Stimulated activated CD4-positive, alpha-beta T cell treated with anti-CD3 and anti-CD28 coated beads, TNF-alpha, amount 100 ng/mL, for 1 hour (primary cell): ENCODE measurements at places on chromosomes 2 and 18.

DNA sequence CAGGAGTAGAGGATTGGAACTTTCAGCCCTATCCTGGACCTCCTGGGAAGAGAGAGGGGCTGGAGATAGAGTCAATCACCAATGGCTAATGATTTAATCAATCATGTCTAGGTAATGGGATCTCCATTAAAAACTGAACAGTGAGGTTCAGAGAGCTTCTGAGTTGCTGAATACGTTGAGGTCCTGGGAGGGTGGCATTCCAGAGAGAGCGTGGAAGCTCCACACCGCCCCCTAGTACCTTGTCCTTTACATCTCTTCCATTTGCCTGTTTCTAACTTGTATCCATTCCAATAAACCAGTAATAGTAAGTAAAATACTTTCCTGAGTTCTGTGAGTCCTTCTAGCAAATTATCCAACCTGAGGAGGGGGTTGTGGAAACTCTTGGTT, 101.7 kb downstream of the B3GNT2 start:
- no peak for DNase-seq

- no peak for DNase-seq
Observed at GRCh38 chr2:65818873-65819451, 386.6 kb upstream of the SPRED2 start.

GRCh38 chr2:165857876-165858275, 63.8 kb upstream of the GALNT3 start:
- DNase-seq = no peak

DNA sequence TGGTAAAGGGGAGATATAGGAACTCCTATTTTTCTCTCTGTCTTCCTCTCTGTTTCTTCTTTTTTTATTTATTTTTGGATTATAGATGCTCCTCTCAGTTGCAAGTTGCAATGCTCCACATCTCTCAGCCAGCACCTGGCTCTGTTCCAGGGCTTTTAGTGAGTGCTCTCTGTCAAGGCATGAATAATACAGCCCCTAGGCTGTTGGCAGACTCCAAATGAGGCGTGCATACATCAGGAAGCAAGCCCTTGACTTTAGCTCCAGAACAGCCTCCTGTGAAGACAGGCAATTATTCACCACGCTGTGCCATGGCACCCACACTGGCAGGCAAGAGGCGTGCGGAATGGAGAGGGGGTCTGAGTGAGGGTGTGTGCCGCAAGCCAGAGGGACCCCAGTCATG, 228.1 kb upstream of the PXDN start:
- DNase-seq = no peak

DNA sequence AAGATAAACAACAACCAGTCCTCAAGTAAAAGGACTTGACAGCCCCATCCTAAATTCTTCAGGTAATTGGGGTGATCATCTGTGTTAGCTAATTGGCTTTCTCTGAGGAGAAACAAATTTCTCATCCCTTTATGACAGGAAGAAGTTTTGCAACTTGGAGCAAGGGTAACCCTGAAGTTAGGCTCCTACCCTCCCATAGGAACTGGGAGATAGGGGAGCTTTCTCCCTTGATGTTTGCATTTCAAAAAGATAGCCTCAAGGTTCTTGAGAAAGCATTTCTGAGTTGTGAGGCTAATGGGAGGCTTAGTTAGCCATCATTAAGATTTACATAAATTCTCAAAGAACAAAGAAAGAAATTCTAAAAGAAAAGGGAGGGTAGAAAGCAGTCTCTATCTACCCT, 95.4 kb downstream of the MAP2 start:
- DNase-seq = no peak

DNA sequence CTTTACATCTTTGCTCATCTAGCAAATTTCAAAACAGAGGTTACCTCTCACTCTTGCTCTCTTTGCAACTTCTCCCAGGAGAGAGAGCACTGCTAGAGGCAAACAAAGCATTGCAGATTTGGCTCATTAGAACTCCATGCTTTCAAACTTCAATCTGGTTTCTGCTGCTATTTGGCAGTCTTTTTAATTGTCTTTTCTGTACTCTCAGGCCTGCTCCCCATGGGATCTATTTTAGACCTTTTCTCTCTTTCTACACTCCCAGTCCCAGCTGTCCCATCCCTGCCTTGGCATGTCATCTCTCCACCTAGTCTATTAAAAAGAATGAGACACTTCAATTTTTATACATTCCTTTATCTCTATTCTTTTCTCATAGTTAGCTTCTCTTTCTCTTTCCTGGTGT, 15.2 kb downstream of the KCNJ3 start:
- no peak for DNase-seq

GRCh38 chr2:180115675-180116074, 108.6 kb upstream of the CWC22 start:
- DNase-seq = no peak

DNA sequence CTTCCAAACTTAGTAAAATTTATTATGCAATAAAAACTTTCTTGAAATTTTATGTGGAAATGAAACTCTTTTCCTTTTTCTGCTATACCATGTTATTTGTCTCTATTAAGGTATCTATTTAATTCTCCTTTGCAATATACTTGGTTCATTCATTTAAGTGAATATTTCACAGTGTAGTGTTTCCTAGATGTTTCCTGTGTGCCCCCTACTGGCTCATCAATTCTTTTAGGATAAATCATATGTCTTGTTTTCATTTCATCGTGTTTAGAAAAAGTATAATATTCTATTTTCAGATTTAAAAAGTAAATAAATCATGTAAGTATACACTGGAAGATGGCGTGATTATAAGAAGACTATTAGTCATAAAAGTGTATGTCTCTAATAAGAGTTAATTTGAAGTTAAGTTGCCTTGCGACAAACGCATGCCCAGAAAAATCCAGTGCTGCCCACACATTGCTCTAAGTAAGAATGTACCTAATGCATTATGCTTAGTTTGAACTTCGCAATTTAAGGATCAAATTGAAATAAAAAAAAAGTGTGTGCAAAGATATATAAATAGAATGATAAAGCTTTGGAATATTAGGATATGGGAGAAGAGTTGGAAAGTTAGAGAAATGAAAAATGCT, 525.4 kb downstream of the KCNJ3 start:
- DNase-seq = no peak

GRCh38 chr18:58012356-58012755, 31.7 kb upstream of the NEDD4L start:
- no peak for DNase-seq

- no peak for DNase-seq
Observed at GRCh38 chr2:146041274-146041910, 1521.5 kb upstream of the ZEB2 start.

- no peak for DNase-seq
Observed at GRCh38 chr2:49598231-49598630, 443.9 kb upstream of the FSHR start.

GRCh38 chr2:71705171-71705960, 252.0 kb downstream of the DYSF start:
- no peak for DNase-seq

- DNase-seq = no peak
Observed at GRCh38 chr2:9236867-9237266, 30.3 kb downstream of the ASAP2 start.

GRCh38 chr2:163692081-163692480, 43.7 kb downstream of the FIGN start:
- no peak for DNase-seq

GRCh38 chr2:194116861-194117260, 1540.2 kb upstream of the SLC39A10 start:
- DNase-seq = no peak

GRCh38 chr18:8800445-8800844, 95.1 kb downstream of the MTCL1 start:
- DNase-seq = no peak

DNA sequence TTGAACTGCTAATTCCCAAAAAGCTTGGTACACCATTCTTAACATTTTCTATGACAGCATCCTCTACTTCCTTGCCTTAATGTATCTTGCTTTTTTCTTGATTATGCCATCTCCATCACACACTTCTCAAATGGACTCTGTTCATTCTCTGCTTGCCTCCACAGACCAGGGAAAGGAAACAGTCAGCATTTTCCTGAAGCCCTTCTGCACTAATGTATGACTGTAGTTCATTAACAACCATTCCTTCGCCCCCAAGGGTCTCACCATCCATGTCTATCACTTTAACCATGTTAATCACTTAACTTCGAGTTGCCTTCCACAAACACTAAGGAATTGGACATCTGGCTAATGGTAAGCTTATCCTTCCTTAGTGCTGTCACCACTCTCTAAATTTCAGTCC, 54.8 kb downstream of the COBLL1 start:
- DNase-seq = no peak

DNA sequence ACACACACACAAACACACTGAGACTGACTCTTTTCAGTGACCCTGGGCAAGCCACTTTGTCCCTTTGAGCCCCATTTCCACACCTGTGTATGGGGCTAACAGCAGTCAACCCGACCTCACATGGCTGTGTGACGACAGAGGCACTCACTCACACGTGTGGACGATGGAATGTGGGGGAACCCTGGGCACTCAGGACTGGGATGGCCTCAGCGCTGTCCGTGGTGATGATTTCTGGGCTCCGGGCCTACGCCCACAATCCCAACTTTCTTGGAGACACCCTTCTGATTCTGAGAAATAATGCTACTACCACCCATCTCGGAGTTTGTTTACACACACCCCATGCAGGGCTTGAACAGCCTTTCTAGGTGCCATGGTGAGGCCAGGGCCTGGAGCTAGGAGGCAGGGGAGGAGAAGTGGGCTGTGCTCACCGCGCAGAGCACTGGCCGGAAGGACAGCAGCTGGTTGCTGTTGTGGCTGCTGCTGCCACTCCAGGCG, 1.5 kb downstream of the CRYBA2 start:
- no peak for DNase-seq

- DNase-seq = no peak
Observed at GRCh38 chr2:169136885-169137534, 67.6 kb downstream of the DHRS9 start.

GRCh38 chr18:58396144-58396543, 232.7 kb downstream of the ALPK2 start:
- DNase-seq = no peak

GRCh38 chr18:73316513-73316912, 448.7 kb upstream of the NETO1 start:
- DNase-seq = no peak

- no peak for DNase-seq
Observed at GRCh38 chr18:76055578-76055977, 439.5 kb downstream of the ZNF516 start.

GRCh38 chr2:29269095-29269764, 154.0 kb downstream of the CLIP4 start:
- no peak for DNase-seq

- DNase-seq = no peak
Observed at GRCh38 chr2:36165132-36165531, 190.4 kb upstream of the CRIM1 start.

- no peak for DNase-seq
Observed at GRCh38 chr18:78721981-78722380, 257.6 kb upstream of the SALL3 start.

DNA sequence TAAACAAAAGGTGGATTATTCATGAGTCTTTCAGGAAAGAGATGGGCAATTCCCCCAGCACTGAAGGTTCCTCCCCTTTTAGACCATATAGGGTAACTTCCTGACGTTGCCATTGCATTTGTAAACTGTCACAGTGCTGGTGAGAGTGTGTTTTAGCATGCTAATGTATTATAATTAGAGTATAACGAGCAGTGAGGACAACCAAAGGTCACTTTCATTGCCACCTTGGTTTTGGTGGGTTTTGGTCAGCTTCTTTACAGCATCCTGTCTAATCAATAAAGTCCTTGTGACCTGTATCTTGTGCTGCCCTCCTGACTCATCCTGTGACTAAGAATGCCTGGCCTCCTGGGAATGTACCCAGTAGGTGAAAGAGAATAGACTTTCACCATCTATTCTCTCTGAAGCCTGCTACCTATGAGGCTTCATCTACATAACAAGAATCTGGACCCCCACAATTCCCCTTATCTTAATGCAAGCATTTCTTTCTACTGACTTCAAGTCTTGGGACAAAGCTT, 148.7 kb downstream of the CABLES1 start:
- DNase-seq = no peak

GRCh38 chr2:30282721-30283120, 51.4 kb downstream of the LBH start:
- no peak for DNase-seq

- DNase-seq = no peak
Observed at GRCh38 chr2:134089454-134089853, 164.4 kb upstream of the MGAT5 start.

GRCh38 chr2:173087214-173087581, 11.6 kb downstream of the MAP3K20 start:
- DNase-seq = no peak

- no peak for DNase-seq
Observed at GRCh38 chr2:43818761-43819160, 19.9 kb downstream of the ABCG5 start.

GRCh38 chr2:181051861-181052522, 71.6 kb downstream of the UBE2E3 start:
- DNase-seq = no peak

DNA sequence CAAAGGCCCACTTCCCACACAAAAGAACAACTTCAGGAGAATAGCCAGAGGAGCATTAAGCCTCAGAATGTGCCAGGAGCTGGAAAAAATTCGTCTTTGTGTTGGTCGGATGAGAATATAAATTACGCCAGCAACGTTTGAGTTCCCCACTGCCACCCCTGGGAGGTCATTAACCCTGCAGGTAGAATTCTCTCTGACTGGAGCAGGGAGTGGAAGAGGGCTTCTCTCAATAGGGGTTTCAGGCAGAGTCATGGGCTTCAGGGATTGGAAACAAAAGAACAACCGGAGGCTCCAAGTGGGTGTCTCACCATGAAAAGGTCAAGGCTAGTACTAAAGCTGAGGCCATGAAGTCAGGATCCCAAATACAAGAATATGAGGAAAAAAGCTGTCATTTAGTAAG, 69.0 kb upstream of the DDX18 start:
- no peak for DNase-seq

GRCh38 chr2:178449700-178450523, 1.1 kb downstream of the PRKRA start:
- DNase-seq = no peak

DNA sequence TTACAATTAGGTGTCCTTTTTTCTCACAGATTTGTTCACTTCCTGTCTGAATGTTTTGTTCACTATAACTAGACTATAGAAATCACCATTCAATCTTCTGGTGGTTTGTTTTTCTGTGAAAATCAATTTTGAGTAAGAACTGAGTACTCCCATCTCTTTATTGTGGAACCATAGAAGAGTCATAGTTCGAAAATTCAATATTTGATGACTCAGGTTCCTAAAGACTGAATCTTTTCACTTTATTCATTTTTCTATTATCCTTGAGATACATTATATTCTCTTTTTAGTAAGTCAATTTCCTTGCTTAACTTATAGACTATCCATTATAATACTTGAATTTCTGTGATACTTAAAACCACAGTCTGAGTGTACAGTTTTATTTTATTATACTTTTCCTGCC, 49.3 kb upstream of the KCNH7 start:
- DNase-seq = no peak
